ENCODE measurements at places on chromosomes 16 and 17.

- DNase-seq, result peak; percentile 51
Measured at GRCh38 chr16:21156767-21157467, 1.6 kb upstream of the LDAF1 start.

GRCh38 chr17:42246515-42246914 is 29.7 kb downstream of the STAT5B start:
- DNase-seq, result no peak

DNA sequence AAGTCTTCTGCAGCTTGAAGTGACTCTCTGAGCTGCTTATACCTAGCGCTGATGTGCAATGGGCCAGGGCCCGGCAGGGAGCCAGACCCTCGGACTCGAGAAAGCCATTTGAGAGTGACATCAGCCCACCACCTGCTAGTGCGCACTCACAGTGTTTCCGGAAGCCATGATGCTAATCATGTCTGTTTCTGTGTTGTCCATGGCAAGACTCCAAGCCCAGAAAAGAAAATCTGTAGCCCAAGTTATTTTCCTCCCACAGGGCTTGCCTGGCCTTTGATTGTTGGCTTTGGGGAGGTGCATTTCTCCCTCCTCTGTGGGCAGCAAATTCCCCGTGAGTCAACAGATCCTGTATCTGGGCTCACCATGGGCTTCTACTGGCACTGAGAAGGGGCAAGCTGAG is 1.8 kb upstream of the CDRT4 start:
- no peak for DNase-seq

- DNase-seq, result no peak
Measured at GRCh38 chr16:15487336-15488284, 53.2 kb downstream of the BMERB1 start.

DNA sequence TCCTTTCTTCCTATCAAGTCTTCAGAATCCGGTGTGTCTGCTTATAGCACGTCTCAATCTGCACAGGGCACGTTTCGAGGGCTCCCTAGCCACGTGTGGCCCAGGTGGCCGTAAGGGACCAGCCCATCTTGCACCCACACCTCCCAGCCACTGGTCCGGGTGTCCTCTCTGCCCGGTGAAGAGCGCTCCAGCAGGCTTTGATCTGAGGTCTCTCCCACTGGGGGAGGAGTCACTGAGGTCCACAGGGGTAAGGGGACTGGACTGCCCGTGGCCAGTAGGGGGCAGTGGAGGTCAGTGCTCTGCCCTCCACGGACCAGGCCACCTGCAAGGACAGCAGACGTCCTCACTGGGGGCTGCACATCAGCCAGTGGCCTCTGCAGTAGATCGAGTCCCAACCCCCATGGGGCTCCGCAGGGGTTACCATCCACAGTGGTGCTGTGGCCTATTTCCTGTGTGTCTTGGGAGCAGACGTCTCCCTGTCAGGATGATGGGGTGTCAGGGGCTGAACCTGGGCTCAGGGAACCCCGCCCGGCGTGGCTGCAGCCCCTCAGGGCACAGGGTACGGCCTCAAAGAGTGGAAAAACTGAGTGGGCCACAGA is 204.1 kb upstream of the CIBAR2 start:
- peak; percentile 27 for DNase-seq

DNA sequence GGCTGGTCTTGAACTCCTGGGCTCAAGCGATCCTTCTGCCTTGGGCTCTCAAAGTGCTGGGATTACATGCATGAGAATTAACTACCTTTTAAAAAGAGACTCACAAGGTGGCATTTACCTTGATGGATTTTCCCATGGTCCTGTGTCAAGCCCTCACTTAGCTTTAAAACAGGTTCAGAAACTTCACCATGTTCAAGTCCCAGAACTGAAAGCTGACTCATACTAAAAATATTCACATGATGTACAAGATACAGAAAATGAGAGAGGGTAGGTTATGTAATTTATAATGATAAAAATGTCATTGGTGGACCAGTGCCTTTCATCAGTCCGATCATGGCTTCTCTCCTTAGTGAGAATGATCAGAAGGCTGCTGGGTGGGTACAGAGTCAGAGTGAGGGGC is 4.3 kb upstream of the AKAP1 start:
- no peak for DNase-seq

- no peak for DNase-seq
Measured at GRCh38 chr16:1014771-1015495, 33.4 kb downstream of the SOX8 start.

DNA sequence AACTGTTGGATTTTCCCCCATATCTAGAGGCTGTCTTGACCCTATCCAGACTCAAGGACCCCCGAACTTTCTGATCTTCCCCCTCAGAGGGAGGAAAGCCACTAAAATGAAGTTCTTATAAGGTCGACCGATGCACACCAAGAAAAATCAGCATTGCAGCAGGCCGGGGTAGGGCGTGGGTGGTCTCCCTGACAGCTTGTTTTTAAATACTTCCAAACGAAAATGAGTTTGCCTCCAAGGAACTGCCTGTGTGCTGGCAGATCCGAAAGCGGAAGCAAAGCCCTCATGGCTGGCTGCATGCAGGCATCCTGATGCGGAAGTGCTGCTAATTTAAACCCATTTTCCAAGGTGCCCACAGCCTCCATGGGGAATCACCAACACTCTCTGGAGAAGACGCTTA is 374.3 kb upstream of the XYLT1 start:
- DNase-seq, result no peak

- DNase-seq, result no peak
Measured at GRCh38 chr16:78237841-78238240, 138.4 kb downstream of the WWOX start.

GRCh38 chr16:425082-425718 is at the start of gene RAB11FIP3:
RAB11FIP3 (plus strand) TSS chr16:425649; CDS start chr16:426007, 358 bp downstream.
- no peak for DNase-seq
